Activated naive CD8-positive, alpha-beta T cell treated with anti-CD3 and anti-CD28 coated beads, Interleukin-2, amount 10 ng/mL, durations not matched to agents 7 days and 5 days (primary cell): ENCODE measurements at places on chromosomes 13 and 19. TPM values are rescaled to one million over a fixed set of nuclear protein-coding genes. Genes with fewer than 3 reads are reported as not detected.

The SLC25A23 gene
- 38.3 TPM for total RNA-seq

The LILRB4 gene
- total RNA-seq = 2.5 TPM

The COX6B1 gene
- total RNA-seq = 407 TPM

The AMER2 gene
- not detected for total RNA-seq

The ZNF665 gene
- total RNA-seq = 11.3 TPM

DNA sequence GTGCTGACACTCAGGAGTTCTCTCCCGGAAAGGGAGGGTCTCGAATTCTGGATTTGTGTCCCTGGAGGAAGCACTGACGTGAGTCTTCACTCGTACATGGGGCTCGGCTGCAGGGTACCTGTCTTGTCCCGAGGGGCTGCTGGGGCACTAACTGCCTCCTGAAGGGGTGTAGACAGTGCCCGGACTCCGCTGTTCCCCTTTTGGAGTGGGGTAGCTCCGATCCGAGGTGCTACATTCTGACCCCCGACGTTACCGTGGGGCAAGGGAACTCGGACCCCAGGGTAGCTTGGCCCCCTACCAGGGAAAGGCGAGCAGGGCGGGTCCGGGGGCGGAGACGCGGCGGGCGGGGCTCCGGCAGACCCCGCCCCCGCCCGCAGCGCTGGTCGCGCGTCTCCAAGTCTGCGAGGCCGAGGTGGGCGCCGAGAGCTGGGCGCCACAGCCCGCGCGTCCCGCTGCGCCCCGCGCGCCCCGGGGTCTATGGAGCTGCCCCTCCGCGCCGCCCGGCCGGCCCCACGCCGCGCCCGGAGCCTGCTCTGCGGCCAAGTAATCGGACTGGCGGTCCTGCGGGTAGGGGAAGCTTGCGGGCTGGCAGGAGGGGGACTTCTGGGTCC, at the start of gene NPAS1:
Gene NPAS1, plus strand, starts transcription at position 407 of the 611 bp plus-strand sequence. CDS start 1,211 bp downstream, outside the sequence.
- no peak for DNase-seq
- H3K4me3 ChIP-seq = peak within 1 kb of the TSS; percentile 30
- peaks cover 49% of the 10 kb centered on the region for H3K27me3 ChIP-seq
- H3K36me3 ChIP-seq = no peaks in the 10 kb centered on the region

DNA sequence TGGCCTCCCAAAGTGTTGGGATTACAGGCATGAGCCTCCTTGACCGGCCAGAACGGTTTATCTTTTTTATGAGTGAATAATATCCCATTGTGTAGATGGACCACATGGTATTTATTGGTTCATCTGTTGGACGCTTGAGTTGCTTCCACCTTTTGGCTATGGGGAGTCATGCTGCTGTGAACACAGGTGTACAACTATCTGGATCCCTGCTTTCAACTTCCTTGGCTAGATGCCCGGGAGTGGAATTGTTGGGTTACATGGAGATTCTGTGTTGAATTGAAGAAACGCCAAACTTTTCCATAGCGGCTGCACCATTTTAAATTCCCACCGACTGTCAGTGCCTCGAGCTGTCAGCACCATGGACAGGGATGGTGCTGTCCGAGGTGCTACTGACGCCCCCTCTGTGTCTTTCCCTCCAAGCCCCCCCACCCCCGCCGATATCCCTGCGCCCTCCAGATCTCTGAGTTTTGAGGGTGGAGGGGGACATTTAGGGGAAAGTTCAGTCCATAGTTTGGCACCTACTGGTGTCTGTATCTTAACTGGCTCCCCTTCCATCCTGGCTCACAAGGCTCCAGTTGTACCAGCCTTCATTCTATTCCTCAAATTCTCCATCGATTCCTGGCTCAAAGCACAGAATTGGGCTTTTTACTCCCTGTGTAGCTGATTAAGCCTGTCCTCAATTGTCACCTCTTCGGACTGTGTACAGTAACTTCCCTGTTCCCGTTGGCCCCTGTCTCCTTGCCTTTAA, 27.3 kb downstream of the PNPLA6 start:
- no peak overlapping the region for H3K27ac ChIP-seq
- no peak overlapping the region for H3K4me3 ChIP-seq
- peaks cover 5% of the 10 kb centered on the region for H3K4me1 ChIP-seq
- peak; percentile 60 for DNase-seq
- no peaks in the 10 kb centered on the region for H3K27me3 ChIP-seq

- H3K36me3 ChIP-seq = no peaks in the 10 kb centered on the region
- peaks cover 9% of the 10 kb centered on the region for H3K27me3 ChIP-seq
- H3K27ac ChIP-seq = no peak overlapping the region
Measured at GRCh38 chr13:36750946-36751345, 68.1 kb upstream of the RFXAP start.

DNA sequence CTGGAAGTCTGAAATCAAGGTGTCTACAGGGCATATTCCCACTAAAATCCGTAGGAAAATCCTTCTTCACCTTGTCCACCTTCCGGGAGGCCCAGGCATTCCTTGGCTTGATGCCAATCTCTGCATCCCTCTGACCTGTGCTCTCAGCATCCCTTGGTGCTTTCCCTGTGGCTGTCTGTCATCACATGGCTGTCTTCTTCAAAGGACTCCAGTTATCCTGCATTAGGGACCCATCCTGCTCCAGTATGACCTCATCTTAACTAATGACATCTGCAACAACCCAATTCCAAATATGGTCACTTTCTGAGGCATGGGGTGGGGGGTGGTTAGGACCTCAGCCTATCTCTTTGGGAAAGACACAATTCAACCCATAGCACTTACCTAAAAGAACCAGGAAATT, 423.8 kb downstream of the IRS2 start:
- no peak overlapping the region for H3K4me3 ChIP-seq
- H3K27ac ChIP-seq = no peak overlapping the region
- H3K27me3 ChIP-seq = no peaks in the 10 kb centered on the region
- DNase-seq = no peak
- no peaks in the 10 kb centered on the region for H3K4me1 ChIP-seq

DNA sequence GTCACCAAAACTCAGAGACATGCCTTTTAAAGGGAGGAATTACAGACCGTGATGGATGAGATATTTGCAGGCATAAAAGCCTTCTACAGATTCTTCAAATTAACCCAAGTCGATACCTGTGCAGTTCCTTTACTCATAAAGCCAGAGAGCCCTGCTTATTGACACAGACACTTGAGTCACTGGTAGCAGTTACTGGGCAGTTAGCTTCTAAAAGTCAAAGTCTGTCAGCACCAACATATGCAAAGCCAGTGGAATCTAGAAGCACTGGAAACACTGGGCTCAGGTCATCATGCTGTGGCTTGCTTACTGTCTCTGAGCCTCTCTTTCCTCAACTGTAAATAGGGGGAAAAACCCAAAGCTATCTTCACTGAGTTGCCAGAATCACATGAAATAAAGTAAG, 25.7 kb upstream of the LRCH1 start:
- H3K4me1 ChIP-seq = no peaks in the 10 kb centered on the region
- no peak overlapping the region for H3K4me3 ChIP-seq

DNA sequence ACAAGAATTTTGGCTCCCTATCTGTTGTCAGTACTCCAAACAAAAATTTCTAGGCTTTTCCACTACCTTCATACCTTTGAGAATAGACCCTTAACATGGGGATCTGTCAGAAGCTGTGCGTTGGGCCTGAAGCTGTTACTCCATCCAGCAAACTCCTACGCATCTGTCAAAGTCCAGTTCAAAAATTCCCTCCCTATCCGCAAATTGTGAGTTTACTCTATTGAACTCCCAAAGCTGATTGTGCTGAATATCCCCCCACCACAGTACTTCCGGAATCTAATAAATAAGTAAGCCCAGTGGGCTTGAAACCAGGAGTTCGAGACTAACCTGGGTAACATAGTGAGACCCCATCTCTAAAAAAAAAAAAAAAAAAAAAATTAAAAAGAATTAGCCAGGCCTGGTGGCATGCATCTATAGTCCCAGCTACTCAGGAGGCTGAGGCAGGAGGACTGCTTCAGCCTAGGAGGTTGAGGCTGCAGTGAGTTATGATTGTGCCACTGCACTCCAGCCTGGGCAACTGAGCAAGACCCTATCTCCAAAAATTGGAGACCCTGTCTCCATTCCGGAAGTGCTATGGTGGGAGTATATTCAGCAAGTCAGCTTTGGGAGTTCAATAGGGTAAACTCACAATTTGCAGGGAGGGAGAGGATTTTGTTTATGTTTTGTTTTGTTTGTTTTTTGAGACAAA, 930 bp upstream of the FBN3 start:
- no peak for DNase-seq
- no peak overlapping the region for H3K4me3 ChIP-seq
- no peak overlapping the region for H3K27ac ChIP-seq
- no peaks in the 10 kb centered on the region for H3K36me3 ChIP-seq

DNA sequence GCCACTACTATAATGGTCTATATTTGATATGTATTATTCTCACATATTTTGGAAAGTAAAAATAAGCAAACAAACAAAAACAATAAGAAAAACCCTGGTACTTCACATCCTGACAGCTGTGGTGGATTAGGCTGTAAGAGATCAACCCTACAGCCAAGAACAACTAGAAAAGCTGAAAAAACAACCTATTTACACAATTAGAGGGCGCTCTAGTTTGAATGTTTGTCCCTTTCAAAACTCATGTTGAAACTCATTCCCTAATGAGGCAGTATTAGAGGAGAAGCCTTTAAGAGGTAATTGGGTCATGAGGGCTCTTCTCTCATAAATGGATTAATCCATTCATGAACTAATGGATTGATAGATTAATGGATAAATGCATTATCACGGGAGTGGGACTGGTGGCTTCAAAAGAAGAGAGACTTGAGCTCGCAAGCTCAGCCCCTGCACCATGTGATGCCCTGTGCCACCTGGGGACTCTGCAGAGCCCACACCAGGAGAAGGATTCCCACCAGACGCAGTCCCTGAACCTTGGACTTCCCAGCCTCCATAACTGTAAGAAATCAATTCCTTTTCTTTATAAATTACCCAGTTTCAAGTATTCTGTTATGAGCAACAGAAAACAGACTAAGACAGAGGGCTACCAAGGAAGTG, 733.9 kb upstream of the ARGLU1 start:
- no peak for DNase-seq
- no peaks in the 10 kb centered on the region for H3K36me3 ChIP-seq
- no peaks in the 10 kb centered on the region for H3K27me3 ChIP-seq
- no peaks in the 10 kb centered on the region for H3K4me1 ChIP-seq
- H3K4me3 ChIP-seq = no peak overlapping the region

DNA sequence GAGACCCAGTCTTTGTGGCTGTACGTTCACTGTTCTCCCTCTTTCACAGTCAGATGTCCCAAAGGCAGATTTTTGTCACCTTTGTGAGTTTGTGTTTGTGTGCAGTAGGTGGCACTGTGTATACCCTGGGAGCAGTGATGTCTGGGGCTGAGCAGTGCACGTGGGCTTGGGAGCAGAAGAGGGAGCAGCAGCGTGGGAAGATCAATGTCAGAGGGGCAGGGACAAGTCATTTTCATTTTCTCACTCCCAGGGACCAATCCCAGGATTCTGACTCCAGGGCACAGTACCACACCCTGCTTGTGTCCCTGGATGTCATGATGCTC, 2.0 kb upstream of the PSG6 start:
- H3K4me1 ChIP-seq = no peaks in the 10 kb centered on the region
- H3K27ac ChIP-seq = no peak overlapping the region
- H3K27me3 ChIP-seq = peaks cover 3% of the 10 kb centered on the region
- no peak overlapping the region for H3K4me3 ChIP-seq
